ENCODE measurements at places on chromosomes 3 and 15.
A peak's percentile ranks its signal among the peaks of the same experiment; 100 is the strongest.

GRCh38 chr15:92796161-92796611 lies 103.9 kb upstream of the CHD2 start:
- no peak for DNase-seq

- no peak for DNase-seq
Measured at GRCh38 chr3:102887431-102887830, 452.6 kb downstream of the ZPLD1 start.

DNA sequence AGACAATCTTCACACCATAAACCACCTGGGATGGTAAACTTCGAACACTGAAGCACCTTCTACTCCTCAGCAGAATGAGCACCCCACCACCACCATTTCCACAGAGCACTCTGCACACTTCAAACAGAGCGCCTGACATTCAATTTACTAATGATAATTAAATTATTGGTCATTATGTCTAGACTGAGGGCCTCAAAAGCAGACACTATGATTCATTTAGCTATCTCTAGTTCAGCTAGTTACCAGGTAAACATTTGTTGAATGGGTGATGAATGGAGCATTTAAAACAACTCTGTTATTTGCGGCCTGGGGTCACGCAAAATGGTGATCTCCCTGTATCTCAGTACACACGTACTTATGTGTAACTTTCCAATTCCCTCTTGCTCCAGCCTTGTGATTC lies 40.9 kb downstream of the ACAP2 start:
- DNase-seq = no peak

- DNase-seq = peak; percentile 55
Measured at GRCh38 chr3:5188419-5189221, 1.1 kb downstream of the EDEM1 start.

DNA sequence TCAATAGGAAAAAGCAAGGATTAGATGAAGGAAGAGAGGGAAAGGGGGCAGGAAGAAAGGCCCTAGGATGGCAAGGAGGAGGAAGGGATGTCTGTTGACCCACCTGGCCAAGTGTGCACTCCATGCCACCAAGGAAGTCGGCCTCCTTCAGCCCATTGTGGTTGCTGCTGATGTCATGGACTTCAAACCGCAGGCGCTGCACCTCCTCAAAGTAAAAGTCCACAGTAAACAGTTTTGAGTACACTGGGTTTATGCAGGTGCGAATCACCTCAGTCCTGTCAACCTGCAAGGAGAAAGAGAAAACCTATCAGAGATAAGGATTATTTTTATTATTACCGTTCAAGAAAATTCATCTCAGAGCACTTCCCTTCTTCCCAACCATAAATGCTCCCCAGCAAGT lies 220.6 kb upstream of the MRPL3 start:
- no peak for DNase-seq

DNA sequence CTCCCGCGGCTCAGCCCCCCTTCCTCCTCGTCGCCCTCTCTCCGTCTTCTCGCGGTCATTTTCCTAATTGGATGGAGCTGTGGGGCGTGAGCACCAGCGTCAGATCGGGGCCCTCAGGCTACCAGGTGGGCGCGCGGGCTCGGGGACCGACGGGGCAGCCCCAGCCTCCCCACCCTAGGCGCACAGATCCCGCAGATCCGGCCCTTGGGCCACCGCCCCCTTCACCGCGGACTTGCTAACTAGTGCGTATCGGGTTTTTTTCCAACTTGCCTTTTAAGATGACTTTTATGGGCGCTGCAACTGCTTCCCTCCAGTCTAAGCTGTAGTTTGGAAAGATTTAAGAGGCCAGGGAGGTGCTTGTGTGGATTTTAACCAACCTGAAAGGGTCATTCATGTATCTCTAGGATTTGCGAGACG lies 1.3 kb downstream of the ZNF710 start:
- DNase-seq = peak; percentile 26

- DNase-seq = no peak
Measured at GRCh38 chr3:160566499-160566898, 1.1 kb upstream of the KPNA4 start.

DNA sequence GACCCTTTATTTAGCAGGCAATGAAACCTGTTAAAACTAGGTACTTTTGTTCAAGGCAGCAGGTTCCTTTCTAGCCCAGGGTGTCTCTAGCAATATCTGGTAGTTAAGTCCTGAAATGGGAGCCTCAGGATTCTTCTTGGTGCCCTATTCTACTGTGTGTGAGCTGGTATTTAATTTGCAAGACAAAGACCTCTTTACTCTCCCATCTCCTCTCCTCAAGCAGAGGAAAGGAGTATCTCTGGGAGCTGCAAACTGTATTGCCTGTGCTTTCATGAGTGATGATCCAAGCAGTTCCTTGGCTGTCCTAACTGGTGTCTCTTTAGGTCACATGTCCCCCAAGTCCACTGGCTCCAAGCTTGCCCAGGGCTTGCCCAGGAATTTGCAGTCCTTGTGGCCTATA lies 188.2 kb downstream of the SI start:
- no peak for DNase-seq

DNA sequence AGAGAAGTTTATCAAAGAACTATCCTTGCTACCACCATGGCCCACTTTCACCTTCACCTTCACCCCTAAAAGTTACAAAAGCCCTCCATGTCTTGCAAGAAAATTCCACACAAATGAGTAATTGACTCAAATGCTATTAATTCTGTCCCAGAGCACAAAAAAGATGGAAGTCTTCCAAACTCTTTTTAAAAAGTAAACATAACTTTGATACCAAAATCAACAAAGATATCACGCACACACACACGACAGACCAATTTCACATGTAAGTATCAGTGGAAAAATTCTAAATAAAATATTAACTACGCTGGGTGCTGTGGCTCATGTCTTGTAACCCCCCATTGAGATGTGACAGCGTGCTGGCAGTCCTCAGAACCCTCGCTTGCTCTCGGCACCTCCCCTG lies 1.1 kb upstream of the MCCC1 start:
- no peak for DNase-seq

DNA sequence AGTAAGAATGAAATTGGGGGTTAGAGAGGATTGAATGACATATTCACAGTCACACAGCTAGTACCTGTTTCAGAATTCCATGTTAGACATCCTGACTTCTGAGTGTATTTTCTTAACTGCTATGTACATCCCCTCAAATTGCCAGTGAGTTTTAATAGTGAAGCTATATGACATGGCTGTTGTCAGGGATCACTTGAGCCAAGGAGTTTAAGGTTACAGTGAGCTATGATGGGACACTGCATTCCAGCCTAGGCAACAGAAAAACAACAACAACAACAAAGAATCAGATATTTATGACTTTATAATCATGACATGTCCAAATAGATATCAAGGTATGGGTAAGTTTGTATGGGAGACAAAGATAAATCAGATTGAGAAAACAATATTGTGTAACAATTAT lies 16.6 kb downstream of the PARP15 start:
- DNase-seq = no peak

DNA sequence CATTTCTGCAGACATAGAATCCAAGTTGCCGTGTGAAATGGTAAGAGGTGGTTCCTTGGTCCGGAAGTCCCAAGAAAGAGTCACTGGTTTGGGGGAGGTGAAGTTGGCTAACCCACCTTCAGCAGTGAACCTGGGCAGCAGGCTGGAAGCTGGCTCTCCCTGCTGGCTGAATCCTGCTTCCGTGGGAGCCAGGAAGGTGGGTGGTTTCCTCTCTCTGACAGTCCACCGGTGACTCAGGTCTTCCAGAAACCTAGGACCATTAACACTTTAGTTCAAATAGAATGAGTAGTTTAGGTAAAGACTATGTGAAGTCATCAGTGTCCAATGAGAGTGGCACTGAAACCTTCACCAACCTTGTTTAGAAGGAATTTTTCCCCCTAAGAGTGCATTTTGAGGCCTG lies 87.4 kb upstream of the CACNA2D3 start:
- no peak for DNase-seq
